Activated T-helper 1 cell treated with anti-CD3 and anti-CD28 coated beads, Interleukin-12 subunit alpha, Interleukin-12 subunit beta, Interleukin-2, Interleukin-4 antibody, amounts not matched to agents 30 ng/mL and 10 ng/mL and 1 ng/mL, durations not matched to agents 14 hours and 24 hours and 36 hours (primary cell): ENCODE measurements at places on chromosomes 4 and X. TPM values are rescaled to one million over a fixed set of nuclear protein-coding genes. Genes with fewer than 3 reads are reported as not detected.

FHIP1A gene
- total RNA-seq, result not detected in 2 replicates

IBSP gene
- total RNA-seq, result not detected in 2 replicates

C4orf36 gene
- total RNA-seq, result not detected in 2 replicates

MFAP3L gene
- 0.47 TPM in 2 replicates for total RNA-seq

- no peak overlapping the region for H3K4me3 ChIP-seq
- no peaks in the 10 kb centered on the region for H3K4me1 ChIP-seq
- no peaks in the 10 kb centered on the region for H3K36me3 ChIP-seq
- H3K27ac ChIP-seq, result no peak overlapping the region
- H3K27me3 ChIP-seq, result no peaks in the 10 kb centered on the region
- no peak for DNase-seq
These were observed 62.0 kb downstream of the HTRA3 start for GRCh38 chr4:8331575-8331955.

- H3K27ac ChIP-seq, result peak overlapping the region; percentile 71
- H3K36me3 ChIP-seq, result no peaks in the 10 kb centered on the region
- H3K4me1 ChIP-seq, result peaks cover 45% of the 10 kb centered on the region
- DNase-seq, result no peak
These were observed 361.1 kb downstream of the MID1IP1 start for GRCh38 chrX:39162322-39162735.
